ENCODE measurements at places on chromosomes 1 and 21. TPM values are rescaled to one million over a fixed set of nuclear protein-coding genes. Genes with fewer than 3 reads are reported as not detected.

SPATA21 gene
- total RNA-seq: 0.30 TPM

ROR1 gene
- 28.3 TPM for total RNA-seq

LAD1 gene
- total RNA-seq: 64.2 TPM

RIMKLA gene
- 1.1 TPM for total RNA-seq

GJB5 gene
- 0.76 TPM for total RNA-seq

CCT3 gene
- total RNA-seq: 251 TPM

CCDC27 gene
- 0.17 TPM for total RNA-seq

FMO3 gene
- total RNA-seq: 1.6 TPM

ZNF593OS gene
- total RNA-seq: 0.10 TPM

HENMT1 gene
- total RNA-seq: 4.7 TPM

ILDR2 gene
- total RNA-seq: 3.4 TPM

IL24 gene
- total RNA-seq: 0.12 TPM

DCAF6 gene
- 69.4 TPM for total RNA-seq

CRNN gene
- not detected for total RNA-seq

FAM229A gene
- total RNA-seq: 5.4 TPM

VAV3 gene
- 44.4 TPM for total RNA-seq

DPH2 gene
- 31.5 TPM for total RNA-seq

PSRC1 gene
- total RNA-seq: 14.3 TPM

KRTAP10-4 gene
- not detected for total RNA-seq

FALEC gene
- not detected for total RNA-seq

LCK gene
- 0.40 TPM for total RNA-seq

TAS1R1 gene
- not detected for total RNA-seq

MIXL1 gene
- total RNA-seq: not detected

ARMH1 gene
- total RNA-seq: 1.2 TPM

CD53 gene
- 1.4 TPM for total RNA-seq

Measured in hepatocyte (in vitro differentiated cells).